GF-D8 (cell line): ENCODE measurements at places on chromosomes 11 and 22.

- DNase-seq, result no peak
These were observed 16.9 kb downstream of the CDPF1 start for GRCh38 chr22:46233231-46233630.

- no peak for DNase-seq
These were observed 38.3 kb downstream of the AMOTL1 start for GRCh38 chr11:94806419-94806818.

- no peak for DNase-seq
These were observed 11.4 kb upstream of the WNT11 start for GRCh38 chr11:76217653-76218160.

- DNase-seq, result no peak
These were observed 130.5 kb upstream of the B3GAT1 start for GRCh38 chr11:134542401-134543165.

GRCh38 chr22:33270596-33270995 lies 212.4 kb upstream of the SYN3 start:
- no peak for DNase-seq

DNA sequence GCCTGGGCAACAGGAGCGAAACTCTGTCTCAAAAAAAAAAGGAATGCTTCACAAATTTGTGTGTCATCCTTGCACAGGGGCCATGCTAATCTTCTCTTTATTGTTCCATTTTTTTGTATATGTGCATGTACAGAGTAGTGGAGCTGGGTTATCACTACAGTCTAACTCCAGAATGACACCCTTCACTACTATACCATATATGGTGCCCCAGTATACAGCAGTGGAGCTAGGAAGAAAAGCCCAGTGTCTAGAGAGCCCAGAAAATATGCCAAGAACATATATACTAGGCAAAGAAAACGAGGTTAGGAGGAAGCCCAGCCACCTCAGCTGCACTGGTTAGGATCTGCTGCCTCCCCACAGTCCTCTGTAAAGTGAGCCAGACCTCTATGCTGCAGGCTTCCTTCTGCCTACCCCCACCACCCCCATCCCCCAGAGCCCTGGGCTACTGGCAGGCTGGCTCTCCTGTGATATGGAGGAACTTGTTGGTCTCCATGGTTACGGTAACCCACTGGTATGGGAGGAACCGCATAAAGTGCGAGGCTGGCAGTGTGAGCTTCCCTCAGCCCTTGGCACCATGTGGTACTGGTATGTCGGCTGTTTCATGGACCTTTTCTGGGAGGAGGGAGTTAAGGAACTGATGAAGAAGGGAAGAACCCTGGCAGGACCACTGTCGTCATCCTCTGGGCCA lies 34.3 kb downstream of the RCOR2 start:
- peak; percentile 77 for DNase-seq

- DNase-seq, result no peak
These were observed 16.3 kb upstream of the TMEM191C start for GRCh38 chr22:21450858-21451353.

DNA sequence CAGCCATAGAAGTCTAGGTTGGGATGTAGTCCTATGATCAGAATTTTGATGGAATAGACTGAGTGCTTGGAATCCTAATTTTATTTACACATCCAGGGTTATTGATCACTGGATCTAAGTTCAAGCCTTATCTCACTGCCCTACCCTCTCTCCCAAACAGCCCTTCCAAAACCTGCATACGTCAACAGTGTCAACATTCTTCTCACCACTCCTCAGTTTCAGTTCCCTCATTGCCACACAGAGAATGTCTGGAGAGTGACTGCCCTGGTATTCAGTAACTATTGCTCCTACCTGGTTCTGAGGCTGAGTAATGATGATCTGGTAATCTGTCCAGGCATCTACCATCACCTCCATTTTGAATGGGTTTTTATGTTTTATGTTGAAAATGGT lies 60.0 kb downstream of the GLYATL1 start:
- no peak for DNase-seq

DNA sequence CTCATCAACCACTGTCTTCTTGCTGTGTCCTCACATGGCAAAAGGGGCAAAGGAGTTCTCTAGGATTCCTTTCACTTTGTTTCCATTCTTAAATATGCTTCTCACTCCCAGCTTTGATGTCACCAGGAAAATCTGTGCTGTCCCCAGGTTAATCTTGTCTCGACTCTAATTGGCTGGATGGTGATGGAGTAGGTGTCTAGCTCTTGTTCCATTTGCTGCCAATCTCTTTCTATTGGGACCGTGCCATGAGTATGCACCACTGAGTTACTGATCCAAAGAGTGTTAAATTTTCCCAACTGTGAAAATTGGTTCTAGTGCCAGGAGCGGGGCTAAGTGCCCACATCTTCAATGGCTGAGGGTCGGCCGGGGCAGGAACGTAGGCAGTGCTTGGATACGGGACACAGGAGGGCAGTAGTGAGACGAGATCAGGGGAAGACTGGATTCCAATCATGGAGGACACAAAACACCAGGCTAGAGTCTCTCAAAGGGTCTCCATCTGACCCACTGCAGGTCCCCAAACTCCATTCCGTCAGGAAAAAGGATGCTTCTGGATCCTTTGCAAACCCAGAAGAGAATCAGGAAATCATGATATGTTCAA lies 47.7 kb upstream of the CSNK2A3 start:
- no peak for DNase-seq

DNA sequence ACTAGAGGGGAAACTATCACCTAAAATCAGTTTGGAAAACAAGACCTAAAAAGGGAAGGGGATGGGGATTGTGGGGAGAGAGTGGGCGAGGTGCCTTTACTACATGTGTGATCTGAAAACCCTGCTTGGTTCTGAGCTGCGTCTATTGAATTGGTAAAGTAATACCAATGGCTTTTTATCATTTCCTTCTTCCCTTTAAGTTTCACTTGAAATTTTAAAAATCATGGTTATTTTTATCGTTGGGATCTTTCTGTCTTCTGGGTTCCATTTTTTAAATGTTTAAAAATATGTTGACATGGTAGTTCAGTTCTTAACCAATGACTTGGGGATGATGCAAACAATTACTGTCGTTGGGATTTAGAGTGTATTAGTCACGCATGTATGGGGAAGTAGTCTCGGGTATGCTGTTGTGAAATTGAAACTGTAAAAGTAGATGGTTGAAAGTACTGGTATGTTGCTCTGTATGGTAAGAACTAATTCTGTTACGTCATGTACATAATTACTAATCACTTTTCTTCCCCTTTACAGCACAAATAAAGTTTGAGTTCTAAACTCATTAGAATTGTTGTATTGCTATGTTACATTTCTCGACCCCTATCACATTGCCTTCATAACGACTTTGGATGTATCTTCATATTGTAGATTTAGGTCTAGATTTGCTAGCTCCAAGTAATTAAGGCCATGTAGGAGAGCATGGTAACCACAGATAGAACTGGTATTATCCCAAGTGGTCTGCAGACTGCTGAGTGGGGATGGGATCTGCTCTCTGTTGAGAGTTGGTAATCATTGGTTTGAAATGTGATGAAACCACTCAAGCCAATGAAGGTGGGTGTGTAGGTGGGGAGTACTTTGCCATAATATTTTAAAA lies 3.6 kb downstream of the NEAT1 start:
- peak; percentile 95 for DNase-seq

DNA sequence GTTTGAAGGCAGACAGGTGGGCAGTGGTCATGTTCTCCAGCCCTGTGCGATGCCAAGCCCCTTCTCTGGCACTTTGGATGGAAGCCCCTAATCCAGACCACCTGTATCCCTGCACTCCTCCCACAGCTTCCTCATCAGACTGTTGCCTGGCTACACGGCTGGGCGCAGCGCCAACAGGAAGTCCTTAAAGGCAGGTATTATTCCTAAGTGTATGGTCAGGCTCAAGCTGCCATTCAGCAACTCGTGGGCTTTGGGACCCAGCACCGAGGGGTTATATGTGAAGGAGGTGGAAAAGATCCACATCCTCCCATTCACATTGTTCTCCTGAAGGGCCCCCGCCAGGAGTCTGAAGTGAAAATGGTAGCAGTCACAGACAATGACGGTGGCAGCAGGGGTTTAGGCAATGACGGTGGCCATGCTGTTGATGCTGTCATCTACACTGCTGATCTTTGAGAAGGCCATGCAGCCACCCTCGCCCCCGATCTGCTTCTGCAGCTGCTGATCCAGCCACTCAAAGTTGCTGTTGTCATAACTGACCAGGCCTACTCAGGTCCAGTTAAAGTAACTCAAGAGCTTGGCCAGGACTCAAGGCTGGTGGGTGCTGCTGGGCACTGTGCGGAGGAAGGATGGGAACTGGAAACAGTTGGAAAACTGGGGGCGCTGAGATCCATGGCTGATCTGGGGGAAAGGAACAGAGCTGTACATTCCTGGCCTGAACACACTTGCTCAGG lies 27.7 kb downstream of the OR6Q1 start:
- no peak for DNase-seq

- no peak for DNase-seq
These were observed 26.5 kb downstream of the CTTN start for GRCh38 chr11:70424765-70425344.
